ENCODE measurements at places on chromosomes 16 and 17.

DNA sequence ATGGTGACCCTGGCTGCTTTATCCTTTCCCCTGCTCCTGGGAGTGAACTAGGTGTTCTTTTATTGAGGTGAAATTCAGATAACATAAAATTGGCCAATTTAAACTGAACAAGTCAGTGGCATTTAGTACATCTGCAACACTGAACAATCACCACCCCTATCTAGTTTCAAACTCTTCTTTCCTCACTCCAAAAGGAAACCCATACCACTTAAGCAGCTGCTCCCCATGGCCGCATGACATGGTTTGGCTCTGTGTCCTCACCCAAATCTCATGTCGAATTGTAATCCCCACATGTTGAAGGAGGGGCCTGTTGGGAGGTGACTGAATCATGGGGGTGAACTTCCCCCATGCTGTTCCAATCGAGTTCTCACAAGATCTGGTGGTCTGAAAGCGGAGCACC, 154.1 kb downstream of the STX8 start:
- DNase-seq, result no peak

DNA sequence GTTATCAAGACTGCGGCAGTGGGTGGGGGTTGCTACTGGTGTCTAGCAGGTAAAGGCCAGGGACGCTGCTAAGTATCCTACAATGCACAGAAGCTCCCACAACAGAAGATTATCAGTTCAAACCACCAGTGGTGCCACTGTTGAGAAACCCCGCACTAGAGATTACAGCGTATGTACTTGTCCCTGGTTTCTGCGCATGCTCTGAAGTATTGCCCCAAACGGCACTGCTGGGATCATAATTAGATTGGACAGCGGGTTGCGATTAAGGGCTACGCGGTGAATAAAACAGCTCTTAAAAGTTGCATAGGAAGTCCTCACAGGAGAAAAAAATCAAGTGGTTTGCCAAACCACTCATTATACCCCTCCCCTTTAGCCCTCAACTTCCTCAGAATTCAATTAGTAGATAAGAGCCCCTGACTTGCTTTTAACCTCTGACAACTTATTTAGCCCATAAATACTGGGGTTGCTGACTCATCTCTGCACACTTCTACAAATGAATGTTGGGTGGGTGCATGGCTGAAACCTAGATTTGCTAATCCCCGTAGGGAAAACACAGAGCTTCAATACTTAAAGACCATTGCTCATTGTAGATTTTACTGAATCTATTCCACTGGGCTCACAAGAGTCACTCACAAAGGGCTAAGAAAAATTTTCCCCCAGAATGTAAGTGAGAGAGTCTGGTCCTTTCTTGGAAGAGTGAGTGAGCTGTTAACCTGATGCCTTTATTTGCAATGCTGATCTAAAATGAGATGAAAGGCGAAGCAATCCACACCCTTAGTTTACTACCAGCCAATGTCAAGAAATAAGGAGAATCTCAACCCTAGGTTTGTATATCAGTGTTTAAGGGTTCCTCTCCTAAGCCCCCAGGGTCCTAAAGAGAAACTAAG, 91.8 kb downstream of the RGS9 start:
- peak; percentile 58 for DNase-seq

GRCh38 chr16:88489163-88489741, 36.2 kb downstream of the ZFPM1 start:
- DNase-seq, result no peak

DNA sequence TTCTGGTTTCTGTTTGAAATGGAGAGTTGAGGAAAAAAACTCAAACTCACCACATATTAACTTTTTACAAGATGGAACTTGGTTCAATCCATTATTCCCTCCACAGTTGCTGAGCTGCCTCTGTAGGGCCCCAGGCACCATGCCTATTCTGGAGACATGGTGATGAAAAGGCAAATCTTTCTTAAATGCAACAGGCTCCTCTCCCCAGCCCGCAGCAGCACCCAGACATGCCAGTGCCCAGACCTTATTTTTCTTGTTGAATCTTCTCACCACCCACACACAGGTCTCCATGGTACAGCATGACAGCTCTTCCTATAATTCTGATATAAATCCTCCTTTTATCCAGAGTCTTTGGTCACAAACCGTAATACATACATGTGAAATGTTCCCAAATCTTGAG, 7.6 kb downstream of the CYTH1 start:
- DNase-seq, result no peak

DNA sequence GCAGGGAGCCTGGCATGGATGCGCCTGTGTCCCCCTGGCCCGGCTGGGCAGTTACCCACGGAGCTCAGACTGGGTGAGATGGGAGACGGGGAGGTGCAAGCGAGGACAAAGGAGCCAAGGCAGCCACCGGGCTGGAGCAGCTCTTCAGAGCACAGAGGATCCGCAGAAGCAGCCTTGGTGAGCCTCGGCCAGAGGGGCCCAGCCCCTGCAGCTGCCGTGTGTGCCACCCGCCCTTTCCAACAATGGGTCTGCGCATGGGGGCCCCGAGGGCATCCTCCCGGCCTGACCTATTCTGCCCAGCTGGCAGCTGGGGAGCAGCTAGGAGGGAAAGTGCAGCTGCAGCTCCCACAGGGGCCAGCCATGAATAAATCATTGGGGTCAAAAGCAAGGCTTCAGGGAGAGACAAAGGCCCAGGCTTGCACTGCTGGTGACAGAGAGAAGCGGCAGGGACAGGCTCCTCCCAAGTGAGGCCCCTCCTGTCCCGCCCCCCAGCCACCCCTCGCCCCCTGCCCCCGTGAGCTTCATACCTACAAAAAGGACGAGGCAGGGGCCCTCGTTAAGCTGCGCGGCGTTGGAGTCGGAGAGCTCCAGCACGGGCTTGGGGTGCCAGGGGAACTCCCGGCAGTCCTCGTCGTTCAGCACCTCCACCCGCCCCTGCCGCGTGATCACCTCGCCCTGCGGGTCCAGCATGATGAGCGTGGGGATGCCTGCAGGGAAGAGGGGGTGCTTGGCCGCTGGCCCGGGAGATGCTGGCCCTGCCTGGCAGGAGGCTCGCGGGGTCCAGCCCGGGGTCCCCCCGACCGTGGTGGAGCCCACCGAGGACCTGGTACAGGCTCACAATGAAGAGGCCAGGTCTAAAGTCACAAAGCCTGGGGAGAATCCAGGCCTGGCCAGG, 22.6 kb downstream of the MRM3 start:
- no peak for DNase-seq

DNA sequence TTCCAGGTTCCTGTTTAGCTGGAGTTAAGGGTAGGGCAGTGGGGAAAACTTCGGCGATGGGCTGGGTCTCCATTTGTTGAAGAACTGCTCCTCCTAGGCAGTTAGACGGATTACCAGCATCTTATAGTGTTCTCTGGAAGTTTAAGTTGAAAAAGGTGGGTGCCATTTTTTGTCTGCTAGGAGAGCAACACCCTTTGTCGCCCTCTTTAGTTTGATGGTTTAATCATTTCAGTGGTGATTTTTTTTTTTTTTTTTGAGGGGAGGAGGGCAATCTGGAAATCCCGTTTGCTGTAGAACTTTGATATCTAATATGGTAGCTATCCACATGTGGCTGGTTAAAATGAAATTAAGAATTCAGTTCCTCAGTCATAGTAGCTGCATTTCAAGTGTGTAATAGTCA, 4.1 kb downstream of the UBFD1 start:
- DNase-seq, result no peak

- DNase-seq, result no peak
These were observed 31.7 kb downstream of the SOCS1 start for GRCh38 chr16:11224096-11224893.

DNA sequence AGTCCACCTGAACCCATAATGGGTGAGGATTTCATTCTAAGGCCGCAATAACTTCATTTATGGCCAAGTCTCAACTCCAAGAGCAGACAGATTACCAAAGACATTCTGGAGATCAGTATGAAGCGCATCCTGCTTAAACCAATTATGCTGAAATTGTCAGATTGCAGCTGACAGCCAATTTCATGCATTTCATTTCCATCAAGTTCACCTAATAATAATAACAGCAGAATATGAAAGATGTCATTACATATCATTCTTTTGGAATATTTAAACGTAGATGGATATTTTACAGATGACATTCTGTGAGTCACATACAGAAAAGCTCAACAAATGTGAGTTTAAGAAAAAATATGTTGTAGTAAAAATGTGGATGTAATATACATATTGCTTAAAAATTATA, 54.9 kb upstream of the NACA2 start:
- peak; percentile 23 for DNase-seq
